Activated CD8-positive, alpha-beta T cell treated with anti-CD3 and anti-CD28 coated beads for 36 hours (primary cell): ENCODE measurements at places on chromosomes 3 and 15. TPM values are rescaled to one million over a fixed set of nuclear protein-coding genes. Genes with fewer than 3 reads are reported as not detected.

STRIT1 gene
- total RNA-seq: not detected

KCNMB3 gene
- 0.34 TPM for total RNA-seq

PRTG gene
- total RNA-seq: not detected

SCAANT1 gene
- not detected for total RNA-seq

GRCh38 chr3:172062761-172063160, 23.4 kb downstream of the FNDC3B start:
- DNase-seq: no peak

GRCh38 chr15:30933293-30933692, 29.6 kb downstream of the FAN1 start:
- no peak for DNase-seq

- DNase-seq: no peak
These were observed 34.6 kb downstream of the ZNF589 start for GRCh38 chr3:48275287-48276027.

- no peak for DNase-seq
These were observed 34.9 kb upstream of the TLE3 start for GRCh38 chr15:70132571-70132970.

- DNase-seq: no peak
These were observed 202.2 kb downstream of the MBNL1 start for GRCh38 chr3:152470893-152471292.

DNA sequence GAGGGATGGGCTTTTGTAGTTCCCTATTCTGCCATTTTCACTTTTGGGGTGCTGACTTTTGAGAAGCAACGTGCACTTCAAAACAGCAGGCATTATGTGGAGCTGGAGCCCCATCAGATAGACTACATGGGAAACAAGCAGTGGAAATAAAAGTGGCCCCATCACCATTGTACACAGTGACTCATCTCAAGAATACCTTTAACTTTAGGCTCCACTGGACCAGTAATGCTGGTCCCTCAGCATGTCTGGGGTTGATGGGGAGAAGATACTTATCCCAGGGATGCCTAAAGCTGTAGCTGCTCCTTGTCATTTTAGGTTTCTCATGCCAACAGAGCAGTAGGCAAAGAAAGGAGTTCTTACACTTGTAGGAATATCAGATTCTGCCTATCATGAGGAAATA, 45.0 kb downstream of the LSM3 start:
- DNase-seq: no peak

- DNase-seq: no peak
These were observed 18.9 kb upstream of the SEMA5B start for GRCh38 chr3:123046262-123047061.

DNA sequence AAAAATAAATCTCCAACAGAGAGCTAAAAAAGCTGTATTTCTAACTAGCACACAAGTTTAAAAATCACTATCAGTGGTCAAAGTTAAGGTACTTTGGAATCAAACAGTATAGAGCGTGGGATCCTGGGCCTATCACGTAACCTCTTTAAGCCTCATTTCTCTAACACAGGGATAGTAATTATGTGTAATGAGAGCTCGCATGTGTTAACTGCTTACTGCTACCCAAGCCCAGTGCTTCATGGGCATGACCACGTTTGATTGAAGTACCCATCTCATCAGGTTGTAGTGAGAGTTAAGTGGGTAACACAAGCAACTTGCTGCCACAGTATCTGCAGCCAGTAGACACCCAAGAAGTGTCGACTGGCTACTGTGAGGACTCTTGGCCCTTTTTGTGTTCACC, 28.2 kb upstream of the NOX5 start:
- DNase-seq: no peak

GRCh38 chr15:42152196-42152920, 4.1 kb downstream of the PLA2G4F start:
- no peak for DNase-seq
